ENCODE measurements at places on chromosomes 5 and 9.
A peak's percentile ranks its signal among the peaks of the same experiment; 100 is the strongest.

DNA sequence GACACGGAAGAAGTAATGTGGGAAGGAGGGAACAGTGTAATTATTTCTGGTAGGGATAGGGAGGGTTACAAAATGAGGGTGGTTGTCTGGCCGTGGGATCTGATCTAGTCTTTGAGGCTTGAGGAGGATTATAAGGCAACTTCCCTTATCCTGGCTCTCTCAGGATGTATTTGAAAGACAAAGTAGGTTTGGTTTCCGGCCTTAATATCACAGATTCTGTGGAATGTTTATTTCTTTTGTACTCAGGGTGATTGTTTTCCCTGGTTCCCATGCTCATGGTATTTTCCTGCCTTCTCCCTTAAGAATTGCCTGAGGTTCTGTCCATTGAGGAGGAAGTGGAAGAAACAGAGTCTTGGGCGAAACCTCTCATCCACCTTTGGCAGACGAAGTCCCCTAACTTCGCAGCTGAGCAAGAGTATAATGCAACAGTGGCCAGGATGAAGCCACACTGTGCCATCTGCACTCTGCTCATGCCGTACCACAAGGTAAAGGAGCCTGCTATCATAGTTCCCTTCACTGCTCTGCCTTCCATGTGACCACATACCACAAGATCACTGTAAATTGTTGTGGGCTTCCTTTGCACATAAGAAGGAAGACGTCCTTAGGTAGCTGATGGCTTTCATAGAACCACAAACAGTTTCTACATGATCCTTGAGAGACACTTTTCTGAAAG, 253.8 kb downstream of the KDM4C start:
- DNase-seq, result no peak

GRCh38 chr5:139930406-139930805, 112.7 kb downstream of the NRG2 start:
- no peak for DNase-seq

GRCh38 chr5:35415309-35415708, 185.0 kb upstream of the PRLR start:
- no peak for DNase-seq

GRCh38 chr5:126235628-126236027, 187.6 kb upstream of the GRAMD2B start:
- no peak for DNase-seq

- no peak for DNase-seq
Measured at GRCh38 chr9:88503081-88503844, 31.7 kb upstream of the NXNL2 start.

- peak; percentile 44 for DNase-seq
Measured at GRCh38 chr9:114077162-114077837, 800 bp downstream of the AMBP start.

GRCh38 chr9:72154468-72155285, 5.4 kb downstream of the GDA start:
- no peak for DNase-seq

DNA sequence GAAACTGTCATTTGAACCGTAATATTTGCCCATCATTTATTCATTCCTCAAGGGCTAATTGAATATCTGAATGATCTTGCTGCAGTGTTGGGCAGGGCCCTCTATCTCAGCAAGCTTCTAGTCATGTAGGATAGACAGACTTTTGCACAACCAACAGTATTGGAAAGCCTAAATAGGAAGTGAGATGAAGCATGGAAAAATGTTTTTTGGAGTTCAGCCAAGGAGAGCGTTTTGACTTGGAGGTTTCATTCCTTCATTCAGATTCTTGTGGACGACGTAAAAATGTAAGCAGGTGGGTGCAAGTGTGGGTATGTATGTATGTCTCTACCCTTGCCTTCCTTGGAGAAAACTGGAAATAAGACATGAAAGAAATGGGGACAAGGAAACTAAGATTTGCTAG, 15.5 kb downstream of the DAPK1 start:
- DNase-seq, result no peak
